ENCODE measurements at places on chromosomes 1 and 21.

GRCh38 chr1:20463502-20463901 is 22.5 kb downstream of the CAMK2N1 start:
- no peak for DNase-seq

DNA sequence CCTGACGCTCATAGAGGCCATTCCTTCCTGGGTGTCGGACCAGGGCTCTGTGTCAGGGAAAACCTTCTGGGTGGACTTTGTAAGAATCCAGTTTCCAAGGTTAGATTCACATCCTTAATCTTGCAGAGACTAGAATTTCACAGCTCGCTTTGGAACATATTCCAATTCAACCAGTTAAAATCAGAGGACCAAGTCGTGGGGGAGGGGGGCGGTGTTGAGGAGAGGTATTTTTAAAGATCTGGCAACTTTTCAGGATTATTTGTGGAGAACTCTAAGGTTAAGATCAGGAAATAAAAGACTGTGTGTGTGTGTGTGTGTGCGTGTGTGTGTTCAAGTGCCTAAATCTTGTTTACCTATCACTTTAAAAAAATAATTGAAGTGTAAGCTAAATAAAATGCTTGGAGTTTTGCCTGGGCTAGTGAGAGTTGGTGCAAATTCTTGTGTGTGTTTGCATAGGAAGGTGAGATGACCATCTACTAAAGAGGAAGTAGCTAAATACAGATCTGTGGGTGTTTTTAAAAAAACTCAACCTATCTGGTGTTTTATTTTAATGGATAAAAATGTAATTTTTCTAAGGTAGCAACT is 21.8 kb downstream of the TENT5C start:
- DNase-seq = no peak

GRCh38 chr1:147586414-147586813 is 45.1 kb downstream of the BCL9 start:
- no peak for DNase-seq

GRCh38 chr1:35882586-35882944 is 444 bp upstream of the AGO1 start:
- no peak for DNase-seq

GRCh38 chr1:30138891-30139290 is 584.5 kb downstream of the MATN1 start:
- DNase-seq = no peak
